ENCODE measurements at places on chromosomes 4 and X.

GRCh38 chr4:181008164-181008563, 1235.0 kb upstream of the TENM3 start:
- DNase-seq: no peak

- DNase-seq: no peak
Observed at GRCh38 chrX:77441033-77441432, 6.2 kb upstream of the FGF16 start.

GRCh38 chrX:115949900-115950822, 220.4 kb upstream of the AGTR2 start:
- peak; percentile 47 for DNase-seq

DNA sequence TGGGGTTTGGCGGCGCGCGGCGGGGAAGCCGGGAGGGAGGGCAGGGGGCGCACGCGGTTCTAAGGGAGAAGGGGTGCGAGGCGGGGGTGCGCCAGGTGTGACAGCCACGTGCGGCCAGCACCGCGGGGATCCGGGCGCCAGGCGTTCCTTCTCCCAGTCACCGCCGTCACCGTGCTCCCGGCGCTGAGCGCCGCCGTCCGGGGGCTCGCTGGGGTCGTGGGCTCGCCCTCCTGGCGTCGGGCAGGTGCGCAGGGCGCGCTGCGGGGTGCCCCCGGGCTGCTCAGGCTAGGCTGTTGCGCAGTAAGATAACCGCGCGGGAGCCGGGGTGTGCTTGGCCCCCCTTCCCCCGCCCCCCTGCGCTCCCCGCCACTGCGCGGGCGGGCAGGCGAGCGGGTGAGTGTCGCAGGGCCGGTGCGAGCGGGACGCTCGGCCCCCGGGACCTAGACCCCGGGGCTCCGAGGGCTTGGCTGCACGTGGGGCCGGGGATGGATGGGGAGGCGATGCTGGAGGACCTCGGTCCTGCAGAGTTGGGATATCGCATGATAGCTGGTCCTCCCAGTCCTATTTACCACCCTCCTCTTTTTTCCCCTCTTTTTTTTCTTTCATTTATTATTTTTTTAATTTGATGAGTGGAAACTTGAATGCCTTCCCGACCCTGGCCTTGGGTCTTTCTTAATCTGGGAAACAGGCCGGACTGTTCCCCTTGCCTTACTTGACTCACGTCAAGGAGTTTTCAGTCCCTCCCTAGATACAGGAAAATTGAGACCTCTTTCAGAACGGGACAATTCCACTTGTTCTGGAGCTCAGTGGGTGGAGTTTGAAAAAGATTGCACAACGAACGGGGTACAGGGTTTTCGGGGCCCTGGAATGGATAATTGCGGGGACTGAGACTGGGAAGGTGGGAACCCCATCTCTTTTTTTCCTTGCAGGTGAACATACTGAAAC, 797 bp downstream of the TXLNG start:
- DNase-seq: peak; percentile 67

GRCh38 chr4:128855621-128856020, 46.1 kb downstream of the JADE1 start:
- DNase-seq: no peak

- peak; percentile 80 for DNase-seq
Observed at GRCh38 chr4:75172551-75172950, 239.6 kb downstream of the PARM1 start.

GRCh38 chrX:22268706-22269105, 4.0 kb upstream of the CBLL2 start:
- no peak for DNase-seq

GRCh38 chr4:48481581-48481980, 1.6 kb upstream of the SLC10A4 start:
- no peak for DNase-seq

DNA sequence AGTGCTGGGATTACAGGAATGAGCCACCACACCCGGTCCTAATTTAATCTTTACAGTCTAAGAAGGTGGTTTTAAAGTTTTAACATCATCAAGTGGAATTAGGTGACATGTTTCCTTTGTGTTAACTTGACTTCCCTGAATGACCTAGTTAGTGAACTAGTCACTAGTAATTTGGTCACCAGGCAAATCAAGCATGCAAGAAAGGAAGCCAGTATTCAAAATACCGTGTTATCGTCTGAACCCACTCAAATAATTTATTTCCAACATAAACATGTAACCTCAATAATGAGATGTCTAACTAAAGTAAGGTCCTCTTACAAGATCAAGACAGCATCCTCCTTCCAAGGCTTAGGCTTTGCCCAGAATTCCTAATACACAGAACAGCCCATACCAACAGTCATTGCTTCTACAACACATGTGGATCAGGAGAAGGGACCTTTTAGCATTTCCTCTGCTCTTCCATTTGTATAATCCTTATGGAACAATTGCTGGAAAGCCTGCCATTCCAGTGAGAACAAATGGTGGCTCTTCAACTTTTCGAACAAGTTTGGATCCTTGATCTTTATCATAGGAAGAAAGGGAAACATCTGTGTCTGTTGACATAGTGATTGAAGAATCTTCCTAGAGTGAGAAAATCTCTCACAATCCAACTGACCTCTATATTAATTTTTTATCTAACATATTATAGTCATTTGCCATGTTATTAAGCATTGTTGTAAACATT, 97.2 kb downstream of the ANXA3 start:
- DNase-seq: no peak

DNA sequence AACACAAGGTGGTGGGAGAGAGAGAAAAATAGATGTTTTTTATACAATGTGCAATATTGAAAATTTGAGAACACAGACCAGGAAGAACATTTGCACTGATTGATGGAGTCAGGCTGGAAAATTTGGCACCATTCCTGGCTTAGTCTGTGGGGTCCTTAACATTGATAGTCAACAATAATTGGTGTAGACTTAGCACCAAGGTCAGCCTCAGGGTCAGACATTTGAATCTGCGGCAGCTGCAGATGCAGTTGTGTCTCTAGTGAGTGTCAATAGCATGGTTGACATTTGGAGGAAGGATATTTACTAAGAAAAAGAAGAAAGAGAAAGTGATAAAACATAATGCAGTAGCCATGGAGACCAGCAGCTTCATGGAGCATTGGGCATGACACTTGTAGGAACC, 31.5 kb upstream of the GLRA3 start:
- no peak for DNase-seq

DNA sequence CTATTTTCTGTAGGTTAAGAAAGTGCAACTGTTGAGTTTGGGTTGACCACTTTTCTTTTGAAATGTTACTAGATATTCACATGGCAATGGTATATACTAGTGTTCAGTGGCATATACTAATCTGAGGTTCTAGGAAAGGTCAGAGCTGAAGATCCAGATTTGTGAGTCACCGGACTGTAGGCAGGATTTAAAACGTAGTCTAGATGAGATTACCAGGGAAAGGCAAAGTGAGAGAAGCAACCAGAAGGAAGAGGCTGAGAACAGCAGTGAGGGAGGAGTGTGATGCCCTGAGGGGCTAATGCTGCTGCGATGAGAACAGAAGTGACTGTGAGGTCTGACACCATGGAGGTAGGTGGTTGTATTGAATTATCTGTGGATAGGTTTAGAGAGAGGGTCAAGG, 9.7 kb upstream of the PLA2G12A start:
- no peak for DNase-seq

DNA sequence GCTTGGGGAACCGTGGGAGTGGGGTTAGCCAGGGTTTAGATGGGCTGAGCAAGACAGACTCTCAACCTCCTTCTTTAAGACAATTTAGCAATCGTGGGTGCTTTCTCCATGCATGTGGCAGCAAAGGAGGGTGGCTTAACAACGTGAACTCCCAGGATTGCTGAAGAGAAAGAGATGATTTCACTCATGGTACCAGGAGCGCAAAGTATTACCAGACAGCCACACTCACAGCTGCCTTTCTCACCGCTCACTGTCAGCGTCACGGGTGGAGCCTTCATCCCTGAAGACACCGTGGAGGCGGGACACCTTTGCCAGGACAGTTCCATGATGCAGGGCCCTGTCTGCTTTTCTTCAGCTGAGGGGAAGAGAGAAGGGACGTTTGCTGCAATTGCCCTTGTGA, 212.5 kb upstream of the PSAPL1 start:
- DNase-seq: no peak

- DNase-seq: no peak
Observed at GRCh38 chrX:18674417-18674787, 2.5 kb upstream of the RS1 start.

- DNase-seq: no peak
Observed at GRCh38 chr4:104740161-104740560, 245.5 kb upstream of the CXXC4 start.

- DNase-seq: no peak
Observed at GRCh38 chr4:152901205-152901604, 34.9 kb upstream of the FHDC1 start.

- DNase-seq: no peak
Observed at GRCh38 chrX:150486011-150486410, 82.4 kb upstream of the MTM1 start.

DNA sequence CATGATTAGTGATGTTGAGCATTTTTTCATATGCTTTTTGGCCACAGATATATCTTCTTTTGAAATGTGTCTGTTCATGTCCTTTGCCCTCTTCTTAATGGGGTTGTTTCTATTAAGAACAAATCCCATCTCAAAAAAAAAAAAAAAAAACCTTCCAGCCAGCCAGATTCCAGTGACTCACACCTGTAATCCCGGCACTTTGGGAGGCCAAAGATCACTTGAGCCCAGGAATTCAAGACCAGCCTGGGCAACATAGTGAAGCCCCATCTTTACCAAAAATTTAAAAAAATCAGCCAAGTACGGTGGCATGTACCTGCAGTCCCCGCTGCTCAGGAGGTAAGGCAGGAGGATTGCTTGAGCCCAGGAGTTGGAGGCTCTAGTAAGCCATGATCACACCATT, 5.1 kb downstream of the RAB33B start:
- DNase-seq: no peak

GRCh38 chr4:133865612-133866327, 335.8 kb downstream of the PABPC4L start:
- no peak for DNase-seq

DNA sequence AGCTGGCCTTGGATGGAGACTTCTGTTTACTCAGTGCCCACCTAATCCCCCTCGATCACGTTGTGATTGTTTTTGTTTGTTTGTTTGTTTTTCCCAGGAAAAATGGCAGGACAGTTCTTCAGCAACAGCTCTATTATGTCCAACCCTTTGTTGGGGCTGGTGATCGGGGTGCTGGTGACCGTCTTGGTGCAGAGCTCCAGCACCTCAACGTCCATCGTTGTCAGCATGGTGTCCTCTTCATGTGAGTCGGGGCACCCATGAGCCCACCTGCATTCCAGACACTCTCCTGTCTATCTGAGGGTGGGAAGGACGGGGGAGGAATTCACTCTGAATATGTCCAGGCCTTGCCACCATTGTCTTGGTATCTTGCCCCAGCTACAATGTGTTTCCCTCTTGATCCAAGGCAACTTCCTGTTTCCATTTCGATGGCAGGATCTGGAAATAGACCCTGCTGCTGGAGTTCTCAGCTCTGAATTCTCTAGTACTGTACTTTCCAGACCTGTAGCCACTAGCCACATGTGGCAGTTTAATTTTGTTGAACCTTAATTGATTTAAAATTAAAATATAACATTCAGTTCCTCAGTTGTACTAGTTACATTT, 10.5 kb downstream of the SLC34A2 start:
- no peak for DNase-seq

GRCh38 chr4:177271091-177271490, 38.6 kb upstream of the NEIL3 start:
- no peak for DNase-seq

GRCh38 chr4:163548481-163549243, 54.2 kb downstream of the TMA16 start:
- no peak for DNase-seq

DNA sequence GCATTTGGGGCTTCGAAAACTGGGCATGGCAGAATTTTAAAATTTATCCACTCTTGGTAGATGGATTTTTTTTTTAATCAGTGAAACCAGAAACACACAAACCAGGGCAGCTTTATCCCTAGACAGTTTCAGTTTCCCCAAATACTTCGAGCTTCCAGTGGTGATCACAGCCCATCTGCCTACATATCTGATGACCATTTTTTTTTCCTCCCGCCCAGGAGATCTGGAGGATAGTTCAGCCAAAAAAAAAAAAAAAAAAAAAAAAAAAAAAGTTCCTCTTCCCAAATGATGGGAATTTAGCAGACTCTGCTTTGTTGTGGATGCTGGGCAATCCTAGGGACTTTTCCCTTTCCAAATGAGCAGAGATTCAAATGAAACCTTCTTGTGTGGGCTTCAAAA, 1.0 kb upstream of the TBC1D9 start:
- DNase-seq: no peak

DNA sequence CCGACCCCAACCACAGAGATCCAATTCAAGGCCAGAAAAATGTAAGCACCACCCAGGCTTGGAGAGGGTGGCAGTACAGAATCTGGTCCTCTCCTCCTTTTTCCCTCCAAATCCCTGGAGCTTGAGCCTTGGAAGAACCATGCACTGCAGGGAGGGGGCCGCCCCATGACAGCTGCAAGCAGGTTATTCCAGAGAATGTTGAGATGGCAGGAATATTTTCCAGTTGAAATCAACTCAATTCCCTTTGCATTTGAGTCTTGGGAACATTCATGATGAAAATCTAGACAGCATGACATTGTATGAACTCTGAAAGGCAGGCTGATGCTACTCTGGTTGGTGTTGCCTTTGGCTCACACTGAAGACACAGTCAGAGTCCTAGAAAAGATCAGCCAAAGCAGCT, 386.6 kb upstream of the FGF16 start:
- no peak for DNase-seq

GRCh38 chr4:73450398-73451004, 14.5 kb downstream of the AFP start:
- DNase-seq: no peak

DNA sequence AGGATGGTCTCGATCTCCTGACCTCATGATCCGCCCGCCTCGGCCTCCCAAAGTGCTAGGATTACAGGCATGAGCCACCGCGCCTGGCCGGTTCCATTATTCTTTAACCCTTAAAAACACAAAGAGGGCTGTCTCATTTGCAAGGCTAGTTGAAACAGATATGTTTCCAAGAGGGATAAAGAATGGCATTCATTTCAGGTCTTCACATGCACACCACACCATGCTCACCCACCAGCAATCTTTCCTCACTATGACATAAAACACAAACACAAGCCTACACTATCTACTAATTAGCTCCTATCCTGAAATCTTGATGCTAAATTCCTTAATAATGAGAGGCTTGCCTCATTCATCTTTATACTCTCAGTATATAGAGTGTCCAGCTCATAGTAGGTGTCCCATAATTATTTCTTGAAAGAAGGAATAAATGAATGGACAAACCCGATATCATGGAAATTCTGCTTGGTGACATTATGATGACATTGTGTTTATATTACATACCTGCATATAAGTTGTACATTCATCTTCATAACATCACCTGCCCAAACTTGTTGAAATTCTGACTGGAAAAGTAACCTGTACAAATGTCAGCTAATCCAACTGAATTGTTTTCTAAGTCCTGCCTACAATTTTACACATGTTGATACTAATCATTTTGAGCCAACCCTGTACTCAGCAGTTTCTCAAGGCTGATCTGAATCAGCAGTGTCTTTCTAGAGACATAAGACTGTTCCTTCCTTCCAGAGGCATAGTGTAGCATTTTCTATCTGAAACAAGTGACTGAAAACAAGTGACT, 408.5 kb downstream of the KLHL13 start:
- DNase-seq: no peak

GRCh38 chrX:10350221-10350620, 193.4 kb downstream of the CLCN4 start:
- DNase-seq: no peak
